Effector CD8-positive, alpha-beta T cell (primary cell): ENCODE measurements at places on chromosomes 2 and 18.

GRCh38 chr2:27681841-27682240, 18.2 kb downstream of the SLC4A1AP start:
- no peak for DNase-seq

- no peak for DNase-seq
These were observed 108.4 kb downstream of the PRELID3A start for GRCh38 chr18:12516049-12516630.

DNA sequence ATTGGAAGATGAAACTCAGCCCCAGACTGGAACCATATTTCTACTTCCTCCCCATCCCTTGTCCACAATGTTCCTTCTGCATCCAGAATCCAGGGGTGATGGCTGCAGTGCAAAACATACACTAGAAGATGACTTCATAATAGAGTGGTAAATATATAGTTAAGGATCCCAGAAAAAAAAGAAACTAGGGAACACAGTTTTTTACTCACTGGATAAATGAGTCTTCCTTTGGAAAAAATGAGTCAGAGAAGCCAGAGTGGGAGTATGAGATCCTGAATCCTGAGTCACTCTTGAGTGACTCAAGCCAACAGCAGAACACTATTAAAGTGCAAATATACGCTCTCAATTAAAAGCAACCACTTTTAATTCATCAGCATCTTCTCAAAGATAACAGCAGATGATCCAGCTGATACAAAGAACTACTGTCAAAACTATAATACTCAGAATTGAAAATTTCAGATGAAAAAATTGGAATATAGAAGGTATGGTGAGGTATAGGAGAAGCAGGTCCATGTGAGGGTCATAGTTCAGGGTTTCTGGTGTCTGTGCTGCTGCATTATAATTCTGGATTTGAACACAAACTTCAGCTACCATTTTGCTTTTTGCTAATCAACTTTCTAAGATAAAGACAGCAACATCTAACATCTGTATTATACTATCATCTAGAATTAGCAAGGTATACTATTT, 987.2 kb upstream of the CDH2 start:
- no peak for DNase-seq

GRCh38 chr2:121478996-121479745, 51.5 kb upstream of the RNU4ATAC start:
- no peak for DNase-seq

DNA sequence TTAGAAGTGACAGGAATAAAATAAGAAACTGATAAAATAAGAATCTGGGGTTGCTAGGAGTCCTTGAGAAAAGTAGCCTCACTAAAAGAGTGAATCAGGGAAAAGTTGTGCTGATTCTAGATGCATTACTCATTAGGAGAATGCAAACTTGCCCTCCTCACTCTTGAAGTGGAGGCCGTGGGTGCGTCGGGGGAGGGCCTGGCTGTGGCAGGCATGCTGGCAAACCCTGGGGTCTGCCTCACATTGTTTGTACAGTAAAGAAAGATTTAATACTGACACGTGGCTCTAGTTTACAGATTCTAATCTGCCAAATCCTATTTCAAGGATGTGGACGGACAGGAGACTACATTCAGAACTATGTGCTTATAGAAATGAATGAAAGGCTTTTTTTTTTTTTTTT, 41.9 kb downstream of the TANC1 start:
- DNase-seq: no peak

- no peak for DNase-seq
These were observed 921.9 kb downstream of the CCDC85A start for GRCh38 chr2:57105694-57106093.

DNA sequence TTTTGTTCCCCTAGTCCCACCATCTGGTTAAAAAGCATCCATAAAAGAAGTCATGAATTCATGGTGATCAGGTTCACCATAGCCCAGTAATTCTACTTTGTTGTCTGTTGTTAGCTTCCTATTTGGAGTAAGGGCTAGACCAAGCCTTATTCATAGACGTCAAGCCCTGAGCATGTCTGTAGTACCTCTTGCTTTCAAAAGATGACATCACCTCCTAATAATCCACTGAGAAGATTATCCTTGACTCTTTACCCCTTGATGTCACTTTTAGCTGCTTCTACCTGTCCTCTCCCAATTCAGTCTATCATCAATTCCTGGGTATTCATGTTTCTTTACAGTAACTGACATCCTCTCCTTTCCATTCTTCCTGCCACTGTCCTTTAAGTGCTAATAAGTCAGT, 90.1 kb downstream of the EML6 start:
- DNase-seq: no peak

GRCh38 chr2:100820273-100820522, 259 bp downstream of the NPAS2 start:
- DNase-seq: no peak

DNA sequence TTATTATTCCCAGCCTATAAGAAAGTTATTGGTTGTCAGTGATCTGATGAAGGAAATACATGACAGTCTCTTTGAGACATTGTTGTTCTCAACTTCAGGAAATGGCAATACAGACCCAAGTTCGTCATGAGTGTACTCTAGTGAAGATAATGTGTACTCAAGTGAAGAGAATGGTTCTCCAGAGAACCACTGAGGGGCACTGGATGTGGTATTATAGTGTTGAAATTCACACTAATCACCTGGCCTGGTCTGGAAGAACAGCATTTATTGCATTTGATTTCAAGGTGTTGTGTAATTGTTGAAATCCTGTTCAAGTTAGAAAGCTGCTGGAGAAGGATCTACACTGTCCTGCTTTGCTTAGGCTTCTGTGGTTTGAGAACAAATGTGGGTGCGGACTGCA, 23.4 kb upstream of the OTX1 start:
- no peak for DNase-seq

DNA sequence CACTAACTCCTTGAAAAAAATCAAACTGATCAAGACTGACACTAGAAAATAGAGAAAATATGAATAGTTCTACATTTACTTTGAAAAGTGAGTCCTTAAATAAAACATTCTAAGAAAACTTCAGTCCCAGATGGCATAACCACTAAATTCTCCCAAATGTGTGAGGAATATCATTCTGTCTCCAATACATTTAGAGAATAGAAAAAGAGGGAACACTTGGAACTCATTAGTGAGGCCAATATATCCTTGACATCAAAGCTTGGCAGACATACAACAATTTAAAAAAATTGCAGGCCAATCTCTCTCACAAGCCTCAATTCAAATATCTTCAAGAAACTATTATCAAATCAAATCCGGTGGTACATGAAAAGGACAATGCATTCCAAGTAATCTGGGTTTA, 79.3 kb upstream of the TMEM247 start:
- no peak for DNase-seq

DNA sequence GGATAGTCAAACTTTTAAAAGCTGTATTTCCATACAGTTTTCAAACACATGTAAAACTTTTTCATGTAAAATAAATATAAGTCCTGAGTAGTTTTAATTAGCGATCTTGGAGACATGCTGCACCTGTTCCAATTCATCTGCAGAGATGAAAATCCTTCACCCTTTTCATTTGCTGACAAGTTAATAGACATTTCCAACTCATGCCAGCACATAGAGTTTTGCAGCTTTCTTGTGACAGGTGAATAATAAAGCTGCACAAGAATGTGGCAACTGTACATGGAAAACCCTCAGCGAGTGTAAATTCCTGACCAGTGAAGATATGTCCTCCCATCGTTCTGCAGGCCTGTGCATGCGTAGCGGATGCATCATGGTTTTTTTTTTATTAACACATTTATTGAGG, 771.4 kb downstream of the TDRD15 start:
- DNase-seq: no peak

DNA sequence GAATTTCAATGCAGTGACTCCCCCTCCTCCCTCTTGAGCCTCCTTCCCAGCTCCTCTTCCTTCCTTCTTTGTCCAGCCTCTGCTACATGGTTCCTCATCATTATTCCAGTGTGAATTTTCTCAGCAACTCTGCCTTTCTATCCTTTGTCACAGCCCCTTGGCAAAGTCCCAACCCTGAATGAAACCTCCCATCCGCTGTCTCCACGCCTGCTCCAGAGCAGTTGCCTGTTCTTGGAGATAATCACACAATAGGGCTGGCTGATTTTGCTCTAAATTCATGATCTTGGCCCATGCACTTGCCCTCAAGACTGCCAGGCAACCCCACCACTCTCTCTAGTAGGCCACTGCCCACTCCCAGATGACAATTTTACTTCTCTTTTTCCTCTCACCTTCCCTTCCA, 61.4 kb downstream of the BCL2L11 start:
- DNase-seq: no peak

DNA sequence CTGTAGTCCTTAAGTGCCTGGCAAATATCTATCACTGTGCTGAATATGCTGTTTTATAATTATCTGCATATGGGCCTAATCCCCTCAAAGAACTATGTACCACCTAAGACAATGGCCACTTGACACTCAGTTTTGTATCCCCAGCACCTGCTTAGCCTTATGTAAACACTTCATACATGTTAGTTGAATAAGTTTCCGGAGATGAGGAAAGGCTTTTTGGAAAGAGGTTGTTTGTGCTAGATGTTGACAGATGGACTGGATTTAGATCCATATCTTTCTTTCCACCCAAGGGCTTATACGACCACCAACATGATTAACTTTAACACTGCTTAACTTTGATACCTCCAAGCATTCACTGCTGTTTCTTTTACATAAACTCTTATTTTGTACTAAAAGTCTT, 63.3 kb downstream of the FAM228A start:
- no peak for DNase-seq

DNA sequence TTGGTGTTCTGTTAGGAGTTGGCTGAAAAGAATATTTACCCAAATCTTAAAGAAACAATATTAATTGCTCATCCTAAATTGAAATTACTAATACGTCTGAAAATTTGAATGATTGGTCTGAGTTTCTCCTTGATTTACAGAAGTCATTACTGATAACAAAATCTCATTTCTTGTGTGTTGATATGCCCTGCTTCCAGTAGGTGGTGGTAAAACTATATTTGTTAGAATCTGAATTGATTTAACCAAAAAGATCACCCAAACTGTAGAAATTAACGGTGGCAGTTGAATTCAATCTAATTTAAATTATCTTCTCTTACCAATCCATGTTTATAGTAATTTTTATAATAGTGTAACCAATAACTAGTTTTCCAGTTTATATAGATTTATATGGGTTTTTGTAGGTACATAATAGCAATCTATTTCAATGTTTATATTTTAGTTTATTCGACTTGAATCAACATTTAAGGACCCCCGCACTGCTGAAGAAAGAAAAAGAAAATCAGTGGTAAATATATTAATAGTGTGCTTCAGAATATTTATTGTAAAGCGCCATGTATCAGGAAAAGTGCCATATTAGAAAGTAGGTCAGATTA, 38.3 kb downstream of the PAPOLG start:
- DNase-seq: no peak

DNA sequence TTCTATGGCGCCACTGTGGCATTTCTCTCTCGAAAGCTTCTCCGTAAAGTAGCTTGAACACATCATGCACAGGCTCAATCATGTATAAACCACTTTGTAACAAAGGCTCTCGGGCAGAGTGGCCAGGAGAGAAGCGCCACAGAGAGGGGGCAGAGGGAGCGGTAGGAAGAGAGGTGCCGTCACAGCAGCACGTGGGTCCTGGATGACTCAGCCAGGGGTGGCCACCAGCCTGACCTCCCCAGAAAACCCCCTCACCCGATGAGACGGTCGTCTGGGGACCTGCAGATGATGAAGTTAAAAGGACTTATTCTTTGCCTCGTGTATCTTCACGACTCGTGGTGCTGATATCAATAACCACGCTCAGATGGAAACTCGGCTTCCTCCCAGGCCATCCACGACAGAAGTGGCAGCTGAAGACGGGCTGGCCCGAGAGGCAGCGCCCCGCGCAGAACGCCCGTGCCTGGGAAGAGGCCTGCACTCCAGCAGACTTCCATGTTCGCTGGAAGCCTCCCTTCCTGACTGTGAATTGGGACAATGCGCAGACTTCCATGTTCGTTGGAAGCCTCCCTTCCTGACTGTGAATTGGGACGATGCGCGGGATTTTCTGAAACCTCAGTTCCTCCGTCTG, 46.4 kb upstream of the MTCL1 start:
- DNase-seq: no peak

- no peak for DNase-seq
These were observed 17.3 kb downstream of the CHCHD5 start for GRCh38 chr2:112601754-112602153.

DNA sequence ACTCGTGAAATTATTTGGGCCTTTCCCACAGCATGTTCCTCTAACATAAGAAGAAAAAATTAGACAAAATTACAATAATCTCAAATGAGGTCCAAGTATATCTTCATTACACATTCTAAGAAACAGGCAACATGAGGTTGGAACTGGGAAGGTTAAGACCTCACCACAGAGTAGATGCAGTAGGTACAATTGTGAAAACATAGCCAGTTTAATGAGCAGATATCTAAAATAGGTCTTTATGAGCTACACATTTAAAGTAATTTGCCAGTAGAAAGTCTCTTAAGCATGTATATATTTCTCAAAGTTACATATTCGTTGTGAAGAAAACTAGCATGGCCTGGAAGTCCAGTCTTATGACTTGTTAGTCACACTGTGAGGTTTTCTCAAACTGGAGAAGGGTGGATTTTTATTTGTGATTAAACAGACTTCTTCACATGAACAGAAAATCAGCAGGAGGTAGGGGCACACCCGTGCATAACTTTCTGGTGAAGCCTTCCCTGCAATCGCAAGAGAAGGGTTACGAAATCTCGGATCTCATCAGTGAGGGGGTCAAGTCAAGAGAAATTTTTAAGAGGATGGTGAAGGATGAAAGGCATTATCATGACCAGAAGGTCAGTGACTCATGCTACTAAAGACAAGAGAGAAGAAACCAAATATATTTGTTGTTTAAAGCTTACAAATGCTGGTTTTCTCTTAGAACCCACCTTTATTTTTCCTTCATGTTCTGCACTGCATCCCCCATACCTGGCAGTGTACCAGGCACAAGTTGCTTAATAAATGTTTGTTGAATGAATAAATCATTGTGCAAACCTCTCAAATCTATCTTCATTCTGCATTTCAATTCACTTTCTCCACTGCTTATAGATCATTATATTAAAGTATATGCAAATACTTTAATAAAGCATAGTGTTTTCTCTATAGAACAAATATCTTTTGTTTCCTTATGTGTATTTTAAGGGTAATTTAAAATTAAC, 5.1 kb upstream of the RAB27B start:
- no peak for DNase-seq

- DNase-seq: no peak
These were observed 13.5 kb downstream of the LMAN1 start for GRCh38 chr18:59345556-59345955.
